ENCODE measurements at places on chromosomes 6 and 20. TPM values are rescaled to one million over a fixed set of nuclear protein-coding genes. Genes with fewer than 3 reads are reported as not detected.

- no peak overlapping the region for H3K4me3 ChIP-seq
- no peaks in the 10 kb centered on the region for H3K4me1 ChIP-seq
- H3K27ac ChIP-seq: no peak overlapping the region
- H3K27me3 ChIP-seq: no peaks in the 10 kb centered on the region
- no peaks in the 10 kb centered on the region for H3K36me3 ChIP-seq
- no peak for DNase-seq
Observed at GRCh38 chr6:140480852-140481251, 1106.4 kb upstream of the CITED2 start.

- no peak overlapping the region for H3K4me3 ChIP-seq
- no peaks in the 10 kb centered on the region for H3K27me3 ChIP-seq
- no peak for DNase-seq
- no peaks in the 10 kb centered on the region for H3K36me3 ChIP-seq
- no peaks in the 10 kb centered on the region for H3K4me1 ChIP-seq
- no peak overlapping the region for H3K27ac ChIP-seq
Observed at GRCh38 chr6:3426927-3427686, 29.7 kb downstream of the SLC22A23 start.

DNA sequence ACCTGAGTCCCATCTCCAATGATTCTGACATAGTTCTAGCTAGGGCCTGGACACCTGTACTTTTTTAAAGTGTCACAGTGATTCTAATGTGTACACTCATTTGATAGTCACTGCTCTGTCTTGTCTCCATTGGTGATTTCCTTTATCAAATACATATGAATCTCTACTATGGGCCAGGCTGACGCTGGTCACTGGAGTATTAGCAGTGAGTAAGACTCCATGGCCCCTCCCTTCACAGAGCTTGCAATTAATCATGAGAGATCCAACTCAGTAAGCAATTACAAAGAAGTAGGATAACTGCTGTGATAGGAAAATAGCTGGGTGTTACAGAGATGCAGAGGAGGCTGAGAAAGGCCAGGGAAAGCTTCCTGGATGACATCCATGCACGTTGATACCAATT is 19.3 kb upstream of the SASH1 start:
- H3K27ac ChIP-seq: no peak overlapping the region
- no peaks in the 10 kb centered on the region for H3K36me3 ChIP-seq
- no peaks in the 10 kb centered on the region for H3K4me1 ChIP-seq
- no peak for DNase-seq

DNA sequence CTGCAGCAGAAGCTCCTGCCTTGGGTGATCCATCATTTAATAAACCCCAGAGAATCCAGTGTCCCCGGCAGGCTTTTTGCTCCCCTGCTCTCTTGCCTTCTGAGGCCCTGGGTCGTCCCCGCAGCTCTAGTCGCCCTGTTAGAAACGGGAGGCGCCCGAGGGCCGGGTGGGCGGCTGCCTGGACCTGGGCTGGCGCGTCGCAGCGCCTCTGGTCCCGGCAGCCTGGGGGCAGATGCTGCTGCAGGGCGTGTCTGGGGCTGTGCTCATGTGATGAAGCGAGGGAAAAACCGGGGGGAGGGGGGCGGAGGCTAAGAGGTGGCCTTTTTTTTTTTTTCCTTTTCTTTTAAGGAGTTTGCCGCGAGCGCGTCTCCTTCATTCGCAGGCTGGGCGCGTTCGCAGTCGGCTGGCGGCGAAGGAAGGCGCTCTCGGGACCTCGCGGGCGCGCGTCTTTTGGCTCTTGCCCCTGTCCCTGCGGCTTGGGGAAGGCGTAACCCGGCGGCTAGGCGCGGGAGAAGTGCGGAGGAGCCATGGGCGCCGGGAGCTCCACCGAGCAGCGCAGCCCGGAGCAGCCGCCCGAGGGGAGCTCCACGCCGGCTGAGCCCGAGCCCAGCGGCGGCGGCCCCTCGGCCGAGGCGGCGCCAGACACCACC is 394 bp downstream of the AKAP12 start:
- peaks cover 11% of the 10 kb centered on the region for H3K4me1 ChIP-seq
- H3K27me3 ChIP-seq: no peaks in the 10 kb centered on the region
- peak overlapping the region; percentile 51 for H3K27ac ChIP-seq

GRCh38 chr20:51531141-51531710 is 11.3 kb downstream of the NFATC2 start:
- no peaks in the 10 kb centered on the region for H3K36me3 ChIP-seq
- no peak overlapping the region for H3K27ac ChIP-seq
- no peak overlapping the region for H3K4me3 ChIP-seq

DNA sequence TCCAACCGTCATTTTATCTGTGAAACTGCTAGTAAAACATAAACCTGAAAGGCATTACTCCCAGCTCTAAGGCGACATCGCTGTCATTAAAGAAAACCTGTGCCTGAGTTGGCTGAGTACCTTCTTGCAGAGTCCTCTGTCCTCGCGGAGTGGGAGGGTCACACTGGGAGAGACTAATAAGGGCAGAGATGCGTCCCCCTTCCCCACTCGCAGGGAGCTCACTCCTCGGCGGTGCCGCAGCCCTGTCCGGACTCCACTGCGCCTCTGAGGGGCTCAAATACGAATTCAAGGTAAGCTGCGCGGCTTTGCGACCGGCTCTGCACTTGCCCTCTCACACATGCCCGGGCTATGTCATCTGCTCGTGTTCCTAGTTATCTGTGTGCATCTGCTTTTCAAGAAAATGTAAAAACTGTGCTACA is at the start of gene COL19A1:
Gene COL19A1, plus strand, starts transcription at position 206 of the 419 bp plus-strand sequence. CDS start 13,012 bp downstream, outside the sequence.
- no peaks in the 10 kb centered on the region for H3K27me3 ChIP-seq
- no peaks in the 10 kb centered on the region for H3K36me3 ChIP-seq
- H3K4me3 ChIP-seq: peak within 1 kb of the TSS; percentile 62

IBTK gene
- total RNA-seq: 24.9 TPM

DNAH8 gene
- total RNA-seq: not detected
